ENCODE measurements at places on chromosomes 7 and 10.

GRCh38 chr10:102585026-102585425 is 59.3 kb upstream of the TRIM8 start:
- DNase-seq: no peak

GRCh38 chr7:121761399-121761798 is 111.6 kb upstream of the PTPRZ1 start:
- no peak for DNase-seq

- DNase-seq: peak; percentile 21
Observed at GRCh38 chr7:140062118-140062527, 628 bp downstream of the PARP12 start.

DNA sequence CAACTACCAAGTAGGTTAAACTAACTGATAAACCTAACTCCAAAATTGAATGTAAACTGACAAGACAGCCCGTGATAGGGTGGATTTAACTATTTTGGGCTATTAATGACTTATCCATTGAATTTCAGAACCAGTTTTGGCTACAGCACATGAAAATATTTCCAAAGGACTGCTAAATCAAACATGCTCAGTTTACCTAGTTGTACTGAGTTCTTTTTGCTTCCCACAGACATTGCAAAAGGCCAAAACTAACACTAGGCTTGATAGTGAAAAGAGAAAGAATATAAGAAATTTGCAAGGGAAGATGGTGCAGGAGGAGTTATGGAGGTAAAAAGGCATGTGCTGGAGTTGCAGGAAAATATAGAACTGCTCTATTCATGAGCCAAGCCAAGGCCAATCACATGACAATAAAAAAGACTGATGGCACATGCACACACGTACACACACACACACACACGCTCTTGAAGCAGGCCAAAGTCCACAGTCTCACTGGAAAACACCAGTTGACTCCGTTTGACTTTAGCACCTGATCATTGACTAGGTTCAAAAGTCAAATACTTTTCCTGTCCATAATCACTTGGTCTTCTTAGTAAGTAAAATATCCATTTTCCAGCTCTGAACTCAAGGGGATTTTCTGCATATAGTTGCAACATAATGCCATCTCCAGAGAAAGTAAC is 76.0 kb upstream of the AGBL3 start:
- DNase-seq: no peak

DNA sequence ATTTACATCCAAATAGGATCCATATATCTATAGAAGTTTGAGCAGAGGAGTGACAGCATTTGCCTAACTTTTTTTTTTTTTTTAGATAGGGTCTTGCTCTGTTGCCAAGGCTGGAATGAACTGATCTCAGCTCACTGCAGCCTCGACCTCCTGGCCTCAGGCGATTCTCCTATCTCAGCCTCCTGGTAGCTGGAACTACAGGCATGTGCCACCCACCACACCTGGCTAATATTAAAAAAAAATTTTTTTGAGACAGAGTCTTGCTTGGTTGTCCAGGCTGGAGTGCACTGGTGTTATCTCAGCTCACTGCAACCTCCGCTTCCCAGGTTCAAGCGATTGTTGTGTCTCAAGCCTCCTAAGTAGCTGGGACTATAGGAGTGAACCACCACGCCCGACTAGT is 15.1 kb downstream of the PPIA start:
- no peak for DNase-seq

- no peak for DNase-seq
Observed at GRCh38 chr7:101720324-101720723, 91.2 kb upstream of the MYL10 start.

DNA sequence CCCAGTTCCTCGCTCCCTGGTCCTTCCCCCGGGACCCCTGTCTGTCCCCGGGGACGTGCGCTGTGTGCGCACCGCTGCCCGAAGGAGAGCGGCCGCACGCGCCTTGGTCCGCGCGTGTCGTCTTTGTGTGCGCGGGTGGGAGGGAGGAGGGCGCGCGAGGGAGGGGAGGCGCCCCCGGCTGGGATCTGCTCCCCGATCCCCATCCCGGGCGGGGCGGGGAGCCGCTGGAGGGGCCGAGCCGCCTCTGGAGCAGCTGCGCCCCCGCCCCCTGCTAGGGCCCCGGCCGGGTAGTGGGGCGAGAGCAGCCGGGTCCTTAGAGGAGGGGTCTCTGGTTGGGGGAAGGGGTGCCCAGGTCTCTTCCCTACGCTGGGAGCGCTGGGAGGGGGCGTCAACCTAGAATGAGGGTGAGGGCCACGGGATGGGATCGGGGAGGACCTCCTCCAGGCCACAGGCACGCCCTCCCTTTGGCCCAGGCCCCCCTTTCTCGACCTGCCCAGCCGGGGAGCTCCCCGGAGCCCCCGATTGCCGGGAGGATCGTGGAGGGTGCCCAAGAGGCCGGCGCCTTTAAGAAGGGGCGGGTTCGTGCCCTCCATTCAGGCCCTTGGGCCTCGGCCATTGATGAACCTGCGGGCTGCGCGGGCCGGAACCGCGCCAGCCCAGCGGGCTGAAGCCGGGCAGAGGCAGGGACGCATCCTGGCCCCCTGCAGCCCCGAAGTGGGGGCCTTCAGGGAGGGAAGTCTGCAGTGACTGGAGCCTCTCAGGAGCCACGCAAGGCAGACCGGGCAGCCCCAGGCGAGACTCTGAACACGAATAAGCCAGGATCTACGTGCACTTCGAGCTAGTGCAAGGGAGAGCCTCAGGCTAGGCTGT is 678 bp downstream of the SH2B2 start:
- DNase-seq: no peak

DNA sequence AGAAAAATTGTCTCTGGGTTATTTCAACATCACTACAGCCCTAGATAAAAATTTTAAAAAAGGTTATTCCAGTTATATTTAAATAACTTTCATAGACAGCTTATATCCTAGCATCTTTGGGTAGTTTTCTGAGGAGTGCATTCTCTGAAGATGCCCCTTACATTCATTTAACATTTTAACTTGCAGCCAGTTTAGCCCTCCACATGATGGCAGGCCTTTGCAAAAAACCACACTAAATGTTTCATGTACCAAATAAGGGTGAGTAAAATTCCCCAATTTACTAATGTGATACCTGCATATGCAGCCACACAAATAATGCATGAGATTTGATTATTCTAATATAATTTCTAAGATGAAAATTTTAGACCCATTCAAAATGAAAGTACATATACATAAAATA is 108.4 kb upstream of the ZWINT start:
- no peak for DNase-seq

DNA sequence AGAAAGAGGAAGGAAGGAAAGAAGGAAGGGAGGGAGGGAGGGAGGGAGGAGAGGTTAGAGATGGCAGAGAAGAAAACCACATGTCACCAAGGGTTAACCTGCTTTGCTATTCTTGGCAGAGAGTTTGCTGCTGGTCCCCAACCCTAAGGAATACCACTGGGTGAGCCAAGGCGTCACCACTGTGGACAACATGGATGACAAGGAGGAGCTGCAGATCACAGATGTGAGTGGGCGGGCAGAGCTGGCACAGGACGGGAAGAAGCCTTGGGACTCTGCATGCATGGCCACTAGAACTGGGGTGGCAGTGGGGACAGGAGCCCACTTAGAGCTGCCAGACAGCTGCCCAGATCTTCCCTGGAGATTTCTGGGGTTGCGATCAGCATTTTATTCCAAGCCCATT is 17.2 kb upstream of the MYH16 start:
- DNase-seq: no peak

GRCh38 chr10:80407812-80408241 is 524 bp upstream of the PRXL2A start:
- peak; percentile 16 for DNase-seq

GRCh38 chr7:38506004-38506403 is 125.2 kb downstream of the AMPH start:
- DNase-seq: no peak

GRCh38 chr10:94075506-94075905 is 81.8 kb downstream of the PLCE1 start:
- DNase-seq: no peak

- no peak for DNase-seq
Observed at GRCh38 chr10:65570143-65571010, 1355.5 kb upstream of the LRRTM3 start.

- DNase-seq: no peak
Observed at GRCh38 chr7:85021101-85021704, 165.7 kb downstream of the SEMA3D start.

GRCh38 chr10:71408436-71409225 is 11.9 kb downstream of the CDH23 start:
- no peak for DNase-seq

DNA sequence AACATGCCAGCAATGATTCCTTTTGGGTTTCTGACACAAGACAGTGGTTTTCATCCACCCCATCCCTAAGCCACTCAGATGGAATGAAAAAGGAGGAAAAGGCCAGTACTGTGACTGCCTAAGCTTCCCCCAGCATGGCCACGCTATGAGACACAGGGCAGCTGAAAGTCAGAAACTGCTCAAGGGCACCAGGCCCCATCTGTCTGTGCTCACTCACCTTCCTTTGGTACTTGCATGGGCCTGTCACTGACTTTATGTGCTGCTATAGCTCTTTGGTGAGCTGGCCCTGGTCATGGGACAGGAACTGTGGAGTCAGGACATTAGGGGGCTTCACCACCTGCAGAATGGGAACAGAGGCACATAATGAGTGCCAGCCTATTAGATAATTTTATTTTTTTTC is 21.2 kb upstream of the ACSM6 start:
- no peak for DNase-seq

DNA sequence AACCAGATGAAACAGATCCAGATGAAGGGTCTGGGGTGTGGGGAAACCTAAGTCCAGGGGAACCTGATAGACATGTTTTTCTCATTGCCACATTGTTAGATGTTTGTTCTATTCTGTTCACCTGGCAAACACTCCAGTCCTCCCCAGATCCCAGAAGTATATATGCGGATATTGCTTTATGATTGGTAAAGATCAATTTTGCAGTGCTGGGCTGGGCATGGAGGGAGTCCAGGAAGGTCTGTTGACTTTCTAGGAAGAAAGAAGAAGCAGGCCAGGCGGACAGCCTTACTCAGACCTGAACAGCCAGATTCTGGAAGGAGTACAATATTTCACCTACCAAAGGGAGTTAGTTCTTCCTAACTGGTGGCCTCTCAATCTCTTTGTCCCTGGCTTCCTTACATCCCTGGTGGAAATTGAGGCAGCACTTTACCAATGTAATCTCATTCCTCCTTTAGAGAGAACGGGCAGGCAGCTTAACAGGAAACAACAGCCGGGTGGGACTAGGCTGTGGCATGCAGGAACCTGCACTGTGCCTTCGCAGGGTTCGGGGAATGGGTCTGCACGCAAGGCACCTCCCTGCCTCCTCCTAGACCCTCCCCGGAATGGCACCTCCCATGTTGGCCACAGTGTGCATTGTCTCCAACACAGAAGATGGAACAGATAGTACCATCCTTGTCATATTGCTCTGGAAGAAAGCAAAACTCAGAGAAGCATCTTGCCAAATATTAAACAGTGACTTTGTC is 930 bp downstream of the GIMAP6 start:
- peak; percentile 27 for DNase-seq

DNA sequence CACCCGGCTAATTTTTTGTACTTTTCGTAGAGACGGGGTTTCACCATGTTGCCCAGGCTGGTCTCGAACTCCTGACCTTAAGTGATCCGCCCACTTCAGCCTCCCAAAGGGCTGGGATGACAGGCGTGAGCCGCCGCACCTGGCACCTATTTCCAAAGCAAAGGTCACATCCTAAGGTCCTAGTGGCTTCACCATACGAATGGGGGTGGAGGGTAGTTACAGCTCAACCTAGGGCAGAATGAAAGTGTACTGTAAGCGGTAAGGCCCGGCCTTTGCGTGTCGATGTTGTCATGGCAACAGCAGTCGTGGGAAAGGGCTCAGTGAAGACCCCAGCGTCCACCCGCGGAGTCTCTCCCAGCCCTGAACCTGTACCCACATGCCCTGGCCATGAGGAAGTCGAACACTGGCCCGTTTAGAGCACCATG is 1.6 kb upstream of the COX19 start:
- no peak for DNase-seq

GRCh38 chr10:110498982-110499795 is 1.5 kb downstream of the DUSP5 start:
- no peak for DNase-seq

Data from activated T-helper 1 cell treated with anti-CD3 and anti-CD28 coated beads, Interleukin-2, amount 50 U/mL, for 16 hours (primary cell).